ENCODE measurements at places on chromosomes 7 and 10.
A peak's percentile ranks its signal among the peaks of the same experiment; 100 is the strongest.

GRCh38 chr10:43706166-43706565, 57.5 kb upstream of the ZNF32 start:
- DNase-seq: no peak

GRCh38 chr10:59362144-59362958, at the start of gene FAM13C:
Gene FAM13C, minus strand, starts transcription at chr10:59362549. Its CDS starts 89 bp downstream, at chr10:59362460.
- DNase-seq: peak; percentile 59

GRCh38 chr10:79056361-79056735, 12.4 kb upstream of the ZMIZ1 start:
- no peak for DNase-seq

DNA sequence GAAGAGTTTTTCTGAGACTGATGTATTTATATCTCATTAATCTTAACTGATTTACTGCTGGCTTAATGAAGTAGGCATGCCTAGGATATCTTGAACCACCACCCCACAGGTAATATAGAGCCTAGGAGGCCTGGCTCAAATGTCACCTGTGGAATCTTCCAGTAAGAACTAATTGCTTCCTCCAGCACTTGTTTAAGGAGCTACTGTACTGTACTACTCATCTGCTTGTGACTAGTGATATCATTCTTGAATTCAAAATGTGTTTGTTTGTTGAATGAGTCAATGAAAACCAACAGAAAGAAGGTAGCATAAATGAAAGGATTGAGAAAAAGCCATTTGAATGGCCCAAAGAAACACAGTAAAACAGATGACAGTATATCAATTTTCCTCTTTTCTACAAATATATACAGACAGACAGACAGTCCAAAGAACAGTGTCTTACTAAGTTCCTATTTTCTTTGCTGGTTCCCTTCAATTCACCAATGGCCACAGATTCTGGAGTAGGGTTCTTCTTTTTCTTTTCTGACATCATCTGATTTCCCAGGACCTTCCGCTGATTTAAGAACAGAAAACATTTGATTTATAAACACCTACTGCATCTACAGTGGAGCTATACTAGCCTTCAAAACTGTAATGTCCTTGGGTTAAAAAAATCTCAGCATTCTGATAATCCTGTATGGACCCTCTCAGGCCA, 43.7 kb upstream of the SLIT1 start:
- no peak for DNase-seq

DNA sequence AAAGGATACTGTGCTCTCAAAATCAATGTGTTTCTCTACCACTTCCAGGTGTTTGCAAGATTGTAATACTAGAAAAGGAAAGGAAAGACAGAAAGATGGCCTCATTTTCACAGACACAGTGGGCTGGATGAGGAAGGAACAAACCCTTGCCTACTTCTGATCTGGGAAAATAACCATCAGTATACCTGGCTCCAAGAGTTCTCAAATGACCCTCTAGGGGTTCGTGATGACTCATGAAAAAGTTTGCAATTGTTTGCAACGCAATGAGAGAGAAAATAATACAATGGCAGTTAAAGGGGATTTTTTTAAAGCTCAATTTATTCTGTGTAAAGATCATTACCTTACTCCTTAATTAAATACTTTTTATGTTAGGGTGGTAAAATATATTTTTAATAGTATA, 197.6 kb upstream of the INHBA start:
- DNase-seq: no peak

- peak; percentile 87 for DNase-seq
These were observed 29.8 kb downstream of the ADAP1 start for GRCh38 chr7:924541-925231.

- no peak for DNase-seq
These were observed 11.2 kb downstream of the GPER1 start for GRCh38 chr7:1099154-1099542.

GRCh38 chr10:1364151-1364910, 308.1 kb downstream of the WDR37 start:
- DNase-seq: no peak

GRCh38 chr7:101232141-101232850, 5.3 kb downstream of the CLDN15 start:
- DNase-seq: no peak

All from H54 (cell line).